Activated T-cell treated with anti-CD3 and anti-CD28 coated beads, Interleukin-2, amount 50 U/mL, for 4 hours (primary cell): ENCODE measurements at places on chromosomes 2 and 18. TPM values are rescaled to one million over a fixed set of nuclear protein-coding genes. Genes with fewer than 3 reads are reported as not detected.

NPAS2 gene
- total RNA-seq = 4.8 TPM

CHRNG gene
- not detected for total RNA-seq

BIRC6 gene
- 68.4 TPM for total RNA-seq

C2orf72 gene
- total RNA-seq = not detected

CFC1 gene
- 0.18 TPM for total RNA-seq

OSBPL6 gene
- total RNA-seq = 0.53 TPM

HMSD gene
- total RNA-seq = 3.0 TPM

ZNF513 gene
- total RNA-seq = 11.0 TPM

RFX8 gene
- total RNA-seq = not detected

RAB31 gene
- total RNA-seq = 0.40 TPM

PAX8 gene
- 0.98 TPM for total RNA-seq

PDE1A gene
- total RNA-seq = not detected

RPL31 gene
- 1,558 TPM for total RNA-seq

MALL gene
- total RNA-seq = 0.78 TPM

COL4A3 gene
- not detected for total RNA-seq

TANK gene
- 61.2 TPM for total RNA-seq

CBLN2 gene
- total RNA-seq = not detected

ABCG8 gene
- total RNA-seq = 0.05 TPM

CNGA3 gene
- total RNA-seq = not detected

GRCh38 chr2:128597121-128597762, 278.6 kb upstream of the HS6ST1 start:
- DNase-seq = no peak

- no peak for DNase-seq
These were observed 13.2 kb downstream of the VWA3B start for GRCh38 chr2:98099939-98100743.

DNA sequence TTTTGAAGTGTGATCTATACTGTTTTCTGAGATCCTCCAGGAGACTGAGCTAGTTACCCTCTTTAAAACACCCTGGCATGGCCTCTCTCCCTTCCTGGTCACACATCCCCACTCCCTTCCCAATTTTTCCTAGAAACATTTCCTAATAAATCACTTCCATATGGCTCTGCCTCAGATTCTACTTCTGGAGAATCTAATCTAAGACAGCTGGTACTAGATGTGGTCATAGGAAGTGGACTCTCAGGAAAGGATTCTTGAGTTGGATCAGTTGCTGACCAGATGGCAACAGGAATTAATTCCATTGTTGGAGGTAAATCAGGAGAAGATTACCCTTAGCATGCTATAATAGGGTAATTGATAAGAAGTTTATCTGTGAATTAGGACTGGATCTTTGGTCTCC, 310.5 kb downstream of the SATB2 start:
- DNase-seq = no peak

GRCh38 chr2:74072565-74072964, 75.1 kb downstream of the BOLA3 start:
- DNase-seq = no peak

DNA sequence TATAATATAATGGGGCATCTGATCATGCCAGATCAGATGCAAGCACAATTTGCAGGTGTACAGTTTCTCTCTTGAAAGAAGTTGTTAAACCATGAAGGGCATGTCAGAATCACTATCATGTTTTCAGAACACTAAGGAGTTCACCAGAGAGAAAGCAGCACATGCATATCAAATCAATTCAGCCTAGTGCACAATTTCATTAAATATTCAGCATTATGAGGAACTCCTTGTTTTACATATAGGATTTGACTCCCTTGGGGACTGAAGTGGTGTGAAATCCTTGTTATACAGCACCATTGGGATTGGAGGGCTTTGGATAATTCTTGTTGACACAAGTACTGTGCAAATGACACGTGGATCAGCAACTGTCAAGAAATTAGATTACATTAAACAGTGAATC, 562.1 kb upstream of the KLHL29 start:
- no peak for DNase-seq

DNA sequence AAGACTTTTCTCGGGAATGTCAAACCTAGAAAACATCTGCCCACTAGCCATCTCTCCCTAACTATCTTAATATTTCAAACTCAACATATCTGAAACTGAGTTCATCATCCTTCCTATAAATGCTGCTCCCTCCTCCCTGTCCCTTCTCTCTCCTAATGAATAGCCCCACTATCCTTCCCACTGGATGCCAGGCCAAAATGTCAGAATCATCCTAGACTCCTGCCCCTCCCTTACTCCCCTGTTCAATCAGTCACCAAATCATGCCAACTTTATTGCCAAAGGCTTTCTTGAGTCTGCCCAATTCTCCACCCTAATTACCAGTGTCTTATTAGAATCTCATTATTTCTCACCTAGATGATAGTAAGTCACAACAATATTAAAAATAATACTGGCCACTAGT, 8.5 kb downstream of the EVA1A start:
- DNase-seq = no peak

- no peak for DNase-seq
These were observed 317.1 kb upstream of the SPRED2 start for GRCh38 chr2:65749545-65749944.

- no peak for DNase-seq
These were observed 71.8 kb upstream of the SP5 start for GRCh38 chr2:170643346-170643745.

DNA sequence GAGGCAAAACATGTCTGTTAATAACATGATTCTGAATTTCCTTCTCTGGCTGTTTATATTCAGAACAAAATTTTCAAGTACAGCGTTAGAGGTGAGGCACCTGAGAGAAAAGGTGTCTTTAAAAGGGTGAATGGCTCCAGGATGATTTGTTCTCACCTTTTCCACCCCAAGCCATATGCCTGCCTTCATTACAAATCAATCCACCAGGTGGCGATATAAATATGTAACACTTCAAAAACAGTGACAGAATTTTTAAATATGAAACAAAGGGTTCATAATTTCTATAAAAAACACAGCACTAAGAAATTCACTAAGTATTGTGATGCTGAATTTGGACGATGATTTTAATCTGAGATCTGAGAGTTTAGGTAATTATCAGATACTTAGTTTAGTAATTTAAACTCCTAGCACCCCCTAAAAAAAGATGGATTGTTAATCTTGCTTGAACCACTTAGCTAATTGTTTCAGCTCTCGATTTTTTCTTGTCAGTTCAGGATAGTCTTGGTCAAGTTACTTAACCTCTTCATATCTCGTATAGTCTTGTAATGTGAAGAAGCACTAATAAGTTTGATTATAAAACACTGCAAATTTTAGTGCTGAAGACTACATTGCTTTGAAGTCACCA, 528.8 kb downstream of the CPS1 start:
- no peak for DNase-seq

DNA sequence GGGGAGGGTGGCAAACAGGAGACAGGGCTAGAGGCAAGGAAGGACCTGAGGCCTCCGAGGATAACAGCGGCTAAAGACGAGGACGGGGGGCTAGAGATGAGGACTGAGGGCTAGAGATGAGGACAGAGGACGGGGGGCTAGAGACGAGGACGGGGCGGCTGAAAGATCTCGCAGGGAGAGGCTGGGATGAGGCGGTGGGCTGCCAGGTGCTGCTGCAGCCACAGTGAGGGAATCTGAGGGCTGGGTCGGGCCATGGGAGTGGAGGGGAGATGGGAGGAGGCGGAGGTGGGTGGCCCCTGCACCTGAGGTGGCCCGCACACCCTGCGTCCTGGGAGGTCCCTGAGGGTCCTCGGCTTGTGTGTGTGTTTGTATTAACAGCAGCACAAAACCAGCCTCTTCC, 350.2 kb upstream of the SALL3 start:
- no peak for DNase-seq

DNA sequence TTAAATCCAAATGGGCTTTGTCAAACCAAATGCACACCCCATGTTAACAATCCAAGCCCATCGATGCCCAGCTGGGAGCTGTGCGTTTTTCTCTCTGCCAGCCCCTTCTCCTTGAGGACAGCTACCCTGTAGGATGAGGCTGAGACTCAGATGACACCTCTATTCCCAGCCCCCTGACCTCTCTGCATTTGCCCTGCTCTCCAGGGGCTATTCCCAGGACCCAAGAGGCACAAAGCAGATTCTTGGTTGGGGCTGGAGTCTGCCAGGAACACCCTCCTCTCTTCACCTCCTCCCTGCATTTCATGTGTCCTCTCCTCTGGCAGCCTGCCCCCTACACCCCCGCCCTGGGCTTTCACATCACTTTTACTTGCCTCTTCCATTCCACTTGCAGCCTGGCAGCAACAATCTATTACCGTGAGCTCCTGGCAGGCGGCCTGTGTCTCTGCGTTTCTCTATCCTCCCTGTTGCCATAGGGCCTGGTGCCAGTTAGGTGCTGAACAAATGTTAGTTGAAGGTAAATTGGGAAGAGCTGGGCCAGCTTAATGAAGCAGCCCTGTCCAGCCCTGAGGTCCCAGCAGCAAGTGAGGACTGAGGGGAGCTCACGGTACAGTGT, 51.8 kb downstream of the ADD2 start:
- DNase-seq = no peak

- no peak for DNase-seq
These were observed 136.7 kb upstream of the SPHKAP start for GRCh38 chr2:228318218-228318617.

GRCh38 chr2:41137031-41137430, 685.1 kb upstream of the SLC8A1 start:
- no peak for DNase-seq

GRCh38 chr2:221915926-221916325, 343.8 kb upstream of the EPHA4 start:
- no peak for DNase-seq

GRCh38 chr2:51920509-51920908, 888.6 kb upstream of the NRXN1 start:
- DNase-seq = no peak

GRCh38 chr2:207459990-207460757, 69.6 kb upstream of the CREB1 start:
- no peak for DNase-seq

DNA sequence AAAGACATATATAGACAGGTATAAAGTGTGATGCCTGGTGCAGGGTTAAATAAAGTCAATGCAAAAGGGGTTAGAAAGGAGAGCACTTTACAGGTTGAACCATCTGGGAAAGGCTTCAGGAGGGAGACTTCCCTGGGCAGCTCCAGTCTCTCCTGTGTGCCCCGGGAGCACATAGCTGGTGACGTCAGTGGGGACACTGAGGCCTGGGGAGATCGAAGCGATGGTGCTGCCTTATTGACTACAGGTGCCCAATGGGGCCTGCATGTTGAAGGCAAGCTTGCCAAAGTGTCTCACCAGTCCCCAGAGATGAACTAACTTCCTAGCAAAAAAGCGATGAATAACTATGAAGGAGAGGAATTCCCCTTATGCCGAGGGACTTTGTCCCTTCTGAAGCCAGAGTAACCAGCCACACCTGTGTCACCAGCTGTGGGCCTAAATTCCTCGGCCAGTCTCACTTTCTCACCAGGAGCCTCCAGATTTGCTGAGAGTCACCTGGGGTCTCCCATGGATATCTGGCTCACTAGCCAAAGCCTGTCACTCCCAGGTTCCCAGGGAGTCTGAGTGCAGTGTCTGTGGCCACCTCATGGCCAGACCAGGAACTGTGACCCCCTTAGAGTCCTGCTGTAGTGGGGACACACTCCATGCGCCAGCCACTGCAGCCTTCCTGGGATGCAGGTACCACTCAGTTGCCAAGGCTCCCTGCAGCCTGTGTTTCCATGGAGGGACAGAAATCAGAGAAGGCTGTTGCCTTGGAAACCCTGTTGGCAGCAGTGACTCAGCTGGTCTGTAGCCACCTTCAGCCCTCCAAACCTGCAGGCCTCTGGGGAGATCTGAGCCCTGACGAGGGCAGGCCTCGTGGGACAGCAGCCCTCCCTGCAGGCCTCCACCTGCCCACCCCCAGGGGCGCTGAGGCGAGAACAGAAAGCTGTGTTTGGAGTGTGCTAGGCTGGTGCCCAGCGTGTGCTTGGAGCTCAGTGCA, 128.7 kb downstream of the CTIF start:
- no peak for DNase-seq

- no peak for DNase-seq
These were observed 14.0 kb downstream of the TMEM127 start for GRCh38 chr2:96251721-96252292.

GRCh38 chr2:216827073-216827720, 32.7 kb downstream of the TNP1 start:
- no peak for DNase-seq

GRCh38 chr18:8389391-8390340, 219.6 kb upstream of the RAB12 start:
- DNase-seq = no peak

DNA sequence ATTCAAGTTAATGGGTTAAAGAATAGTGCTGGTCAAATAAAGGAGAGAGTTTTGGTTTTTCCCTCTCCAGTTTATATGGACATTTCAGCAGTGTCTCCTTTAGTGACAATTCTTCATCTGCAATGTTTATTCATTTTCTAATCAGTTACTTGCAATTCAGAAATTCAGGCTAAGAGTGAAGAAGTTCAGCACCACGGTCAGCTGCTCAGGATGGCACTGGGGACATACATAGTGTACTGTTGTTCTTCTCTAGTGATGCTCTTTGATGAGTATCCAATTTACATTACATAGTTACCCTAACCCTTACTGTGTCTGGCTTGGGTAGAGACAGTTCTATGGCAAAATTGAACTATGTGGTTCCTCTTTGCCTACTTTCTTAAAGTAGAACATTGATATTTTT, 412.7 kb downstream of the CNTNAP5 start:
- no peak for DNase-seq

GRCh38 chr18:41845563-41845962, 109.5 kb upstream of the PIK3C3 start:
- no peak for DNase-seq

DNA sequence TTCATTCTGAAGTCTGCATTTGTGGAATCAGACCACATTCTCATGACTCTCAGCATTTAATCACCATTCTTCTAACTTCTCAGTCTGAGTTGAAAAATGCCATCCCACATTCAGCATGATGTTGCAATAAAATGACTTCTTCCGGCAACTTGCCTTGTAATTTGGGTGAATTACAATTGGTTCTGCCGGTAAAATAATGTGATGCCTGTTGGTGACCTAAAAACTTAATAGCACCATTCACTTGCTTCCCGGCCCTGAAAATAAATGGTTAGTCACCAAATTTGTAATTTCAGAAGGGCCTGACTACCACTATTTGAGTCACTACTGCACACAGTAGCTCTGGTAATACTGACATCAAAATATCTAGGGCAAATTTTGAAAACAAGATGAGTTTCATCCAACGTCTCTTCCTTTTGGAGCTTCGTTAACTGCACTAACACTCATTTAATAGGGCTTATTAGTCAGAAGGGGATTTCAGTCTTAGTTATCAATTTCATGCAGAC, 637.1 kb upstream of the CHAC2 start:
- DNase-seq = no peak

GRCh38 chr2:232783278-232783677, 6.9 kb upstream of the KCNJ13 start:
- DNase-seq = no peak

- DNase-seq = no peak
These were observed 480.5 kb upstream of the ZEB2 start for GRCh38 chr2:145000376-145000775.
